ENCODE measurements at places on chromosomes 3 and 15.

- peaks cover 21% of the 10 kb centered on the region for H3K4me1 ChIP-seq
- peaks cover 3% of the 10 kb centered on the region for H3K36me3 ChIP-seq
- H3K27ac ChIP-seq = no peak overlapping the region
- no peak overlapping the region for H3K4me3 ChIP-seq
- no peak for DNase-seq
These were observed 4.3 kb upstream of the TSEN2 start for GRCh38 chr3:12479919-12480427.

- peaks cover 2% of the 10 kb centered on the region for H3K27me3 ChIP-seq
- H3K27ac ChIP-seq = no peak overlapping the region
- no peaks in the 10 kb centered on the region for H3K4me1 ChIP-seq
- no peak overlapping the region for H3K4me3 ChIP-seq
- no peaks in the 10 kb centered on the region for H3K36me3 ChIP-seq
These were observed 124.7 kb downstream of the WNT5A start for GRCh38 chr3:55362210-55362960.

DNA sequence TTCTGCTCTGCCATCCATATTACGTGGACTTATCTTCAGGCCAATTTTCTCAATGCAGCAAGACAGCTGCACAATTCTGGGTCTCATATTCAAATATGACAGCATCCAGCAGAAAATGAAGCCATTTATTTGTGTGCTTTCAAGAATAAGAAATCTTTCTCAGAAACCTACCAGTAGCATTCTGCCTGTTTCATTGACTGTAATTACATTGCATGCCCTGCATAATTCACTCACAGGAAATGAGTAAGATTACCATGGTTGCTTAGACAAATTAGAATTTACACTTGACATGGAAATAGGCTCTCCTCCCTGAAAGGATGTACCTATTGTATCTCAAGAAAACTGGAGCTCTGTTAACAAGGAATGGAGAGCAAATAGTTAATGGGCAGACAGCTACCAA lies 346.6 kb upstream of the DCBLD2 start:
- H3K4me1 ChIP-seq = no peaks in the 10 kb centered on the region
- H3K27ac ChIP-seq = no peak overlapping the region
- no peak overlapping the region for H3K4me3 ChIP-seq
- no peak for DNase-seq
- no peaks in the 10 kb centered on the region for H3K36me3 ChIP-seq
- H3K27me3 ChIP-seq = no peaks in the 10 kb centered on the region

DNA sequence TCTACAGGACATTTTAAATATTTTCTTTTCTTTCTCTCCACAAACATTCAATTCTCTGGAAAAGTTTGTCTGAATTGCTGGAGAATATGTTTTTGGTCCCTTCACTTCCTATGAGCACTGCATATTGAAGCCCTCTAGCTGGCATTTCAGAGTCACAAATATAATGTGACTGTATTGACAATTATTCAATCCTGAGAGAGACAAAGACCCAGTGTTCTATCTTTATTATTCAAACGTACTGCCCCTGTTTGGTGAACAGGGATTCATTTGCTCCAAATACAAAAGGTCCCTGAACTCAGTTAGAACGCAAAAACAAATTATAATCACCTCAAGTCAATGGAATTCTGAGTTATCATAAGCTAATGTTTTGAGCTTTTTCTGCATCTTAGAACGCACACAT lies 173.1 kb upstream of the CDIN1 start:
- no peaks in the 10 kb centered on the region for H3K36me3 ChIP-seq
- no peak for DNase-seq
- H3K4me3 ChIP-seq = no peak overlapping the region
- H3K27ac ChIP-seq = no peak overlapping the region
- H3K27me3 ChIP-seq = no peaks in the 10 kb centered on the region

- H3K4me1 ChIP-seq = no peaks in the 10 kb centered on the region
- no peak for DNase-seq
- no peak overlapping the region for H3K4me3 ChIP-seq
- no peaks in the 10 kb centered on the region for H3K36me3 ChIP-seq
These were observed 24.0 kb downstream of the CFAP100 start for GRCh38 chr3:126418661-126419131.

Measured in activated naive CD8-positive, alpha-beta T cell treated with anti-CD3 and anti-CD28 coated beads, Interleukin-2, amount 50 U/mL, for 24 hours (primary cell).